ENCODE measurements at places on chromosomes 3 and 15.

DNA sequence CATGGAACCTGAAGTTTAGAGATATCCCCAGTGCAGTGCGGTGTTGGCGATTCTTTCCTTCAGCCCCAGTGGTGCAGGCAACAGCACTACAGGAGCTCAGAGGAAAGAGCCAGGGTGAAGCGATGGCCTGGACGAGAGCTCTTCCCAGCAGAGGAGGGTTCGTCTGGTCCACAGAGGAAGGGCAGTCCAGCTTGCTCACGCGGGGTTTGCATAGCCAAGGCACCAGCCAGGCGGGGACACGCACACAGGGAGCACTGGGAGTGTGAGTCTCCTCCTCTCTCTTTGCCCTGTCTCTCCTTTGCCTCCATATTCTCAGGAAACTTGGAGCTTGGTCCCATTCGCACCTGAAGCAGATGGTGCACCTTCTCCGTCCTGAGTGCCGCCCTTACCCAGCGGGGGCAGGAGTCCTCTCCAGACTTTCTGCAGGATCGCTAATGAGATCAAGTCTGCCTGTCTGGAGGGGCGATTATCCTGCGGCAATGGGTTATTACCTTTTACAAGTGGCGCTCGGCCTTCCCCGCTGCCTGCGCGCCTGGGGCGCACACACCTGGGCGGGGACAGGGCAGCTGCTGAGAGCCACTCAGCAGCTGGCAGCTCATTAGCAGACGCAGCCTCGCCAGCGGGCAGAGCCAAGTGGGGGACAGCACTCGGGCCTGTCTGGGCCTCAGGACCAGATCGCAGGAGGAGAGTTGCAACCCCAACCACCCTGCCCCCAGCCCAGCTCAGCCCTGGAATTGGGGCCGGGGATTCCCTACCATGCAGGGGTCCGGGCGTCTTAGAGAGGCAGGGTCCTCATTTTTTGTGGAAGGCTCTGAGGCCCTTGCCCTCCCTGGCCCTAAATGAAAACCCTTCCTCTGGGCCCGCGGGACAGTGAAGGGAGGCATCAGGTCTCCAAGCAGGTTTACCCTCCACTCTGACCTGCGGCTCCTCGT lies 119.0 kb upstream of the MEF2A start:
- DNase-seq: no peak

- DNase-seq: peak; percentile 55
Measured at GRCh38 chr3:114122027-114122709, 56.7 kb downstream of the DRD3 start.

DNA sequence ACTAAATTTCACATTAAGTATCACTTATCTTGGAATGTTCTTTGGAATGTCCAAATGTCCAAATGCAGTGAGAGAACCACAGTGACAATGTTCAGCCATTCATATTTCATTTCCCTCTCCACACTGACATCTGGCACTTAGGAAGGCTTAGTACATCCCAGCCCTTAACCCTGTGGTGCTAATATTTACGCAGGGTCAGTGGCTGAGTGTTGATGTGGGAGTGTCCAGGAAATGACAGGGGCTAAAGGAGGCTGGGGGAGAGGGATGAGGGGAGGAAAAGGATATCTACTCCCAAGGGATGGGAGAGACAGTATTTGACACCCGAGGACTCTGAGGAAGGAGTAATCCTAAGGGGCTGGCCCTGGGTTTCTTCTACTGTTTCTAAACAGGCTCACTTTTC lies 14.1 kb upstream of the CCR4 start:
- DNase-seq: no peak

DNA sequence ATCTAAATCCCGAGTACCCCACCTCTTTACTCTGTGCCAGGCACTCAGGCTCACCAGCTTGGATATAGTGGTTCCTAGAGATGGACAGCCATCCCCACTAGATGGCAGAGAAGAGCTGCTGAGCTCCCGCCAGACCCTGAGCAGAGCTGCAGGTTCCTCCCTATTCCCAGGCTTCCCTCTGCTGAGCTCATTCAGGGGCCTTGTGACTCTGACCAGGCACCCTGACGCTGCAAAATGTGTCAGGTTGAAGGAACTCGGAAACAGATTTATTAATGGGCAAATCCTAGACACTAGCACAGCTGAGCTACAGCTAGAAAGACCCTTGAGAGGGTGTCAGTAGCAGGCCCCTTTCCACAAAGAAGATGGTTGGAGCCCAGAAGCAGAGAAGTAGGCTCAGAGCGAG lies 38.2 kb upstream of the RHO start:
- peak; percentile 84 for DNase-seq

DNA sequence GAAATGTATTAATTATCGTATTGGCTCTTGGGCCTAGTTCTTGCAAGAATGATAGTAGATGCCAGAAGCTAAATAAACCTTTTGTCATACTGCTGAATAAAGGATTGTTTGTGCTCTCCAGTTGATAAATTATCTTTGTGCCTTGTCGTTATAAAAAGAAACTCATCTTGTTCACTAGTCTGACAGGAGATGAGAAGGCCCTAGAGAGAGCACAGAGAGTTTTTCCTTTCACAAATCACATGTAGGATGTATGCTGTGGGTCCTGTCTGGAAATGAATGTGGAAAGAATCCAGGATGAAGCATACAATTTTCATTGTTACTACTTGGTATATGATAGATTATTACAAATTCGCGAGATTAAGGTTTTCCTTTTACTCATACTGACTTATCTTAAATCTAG lies 113.0 kb downstream of the NLGN1 start:
- no peak for DNase-seq

DNA sequence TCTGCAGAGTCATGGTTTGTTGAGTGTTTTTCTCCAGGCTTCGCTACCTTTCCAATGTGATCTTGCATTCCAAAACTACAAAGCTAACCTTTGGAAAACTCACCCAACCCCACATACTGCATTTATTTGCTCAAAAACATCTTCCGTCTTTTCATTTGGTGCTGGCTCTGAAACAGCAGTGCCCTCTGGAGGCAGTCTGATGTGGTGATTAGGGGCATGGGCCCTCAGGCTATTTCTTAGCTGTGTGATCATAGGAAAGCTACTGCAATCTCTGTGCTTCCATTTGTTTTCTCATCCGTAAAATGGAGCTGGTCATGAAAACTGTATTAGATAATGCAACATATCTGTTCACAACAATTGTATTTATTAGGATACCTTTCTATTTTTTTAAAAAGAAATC lies 47.0 kb downstream of the MTHFS start:
- peak; percentile 53 for DNase-seq

DNA sequence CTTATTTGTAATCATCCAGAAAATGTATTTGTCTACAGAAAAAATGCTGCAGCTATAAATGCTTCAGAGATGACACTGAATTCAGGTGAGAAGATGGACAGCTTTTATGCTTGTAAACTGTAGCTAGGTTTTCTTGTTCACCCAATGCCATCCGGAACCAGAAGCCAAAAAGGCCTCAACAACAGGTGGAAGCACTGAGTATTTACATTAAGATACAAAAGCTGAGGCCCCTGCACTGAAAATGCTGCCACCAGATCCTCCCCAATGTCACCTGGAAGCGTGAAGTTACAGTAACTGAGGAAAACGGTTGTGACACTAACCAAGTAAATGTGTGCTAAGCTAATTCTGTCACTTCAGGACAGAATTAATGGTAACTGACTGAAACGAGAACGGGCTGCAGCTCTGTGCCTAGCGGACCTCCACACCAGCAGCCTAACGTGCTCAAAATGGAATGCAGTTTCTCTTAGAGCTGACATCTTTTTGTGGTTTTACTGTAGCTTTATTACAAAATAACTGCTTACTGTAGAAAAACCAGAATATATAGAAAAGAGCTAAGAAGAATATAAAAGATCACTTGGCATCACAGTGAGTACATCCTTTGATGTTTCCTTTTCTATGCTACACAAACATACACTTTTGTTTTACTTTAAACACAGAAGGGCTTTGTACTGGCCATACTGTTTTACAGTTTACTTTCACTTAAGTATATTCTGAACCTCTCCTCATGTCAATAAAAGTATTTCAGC lies 7.6 kb downstream of the CHSY1 start:
- peak; percentile 55 for DNase-seq

- DNase-seq: no peak
Measured at GRCh38 chr15:39998511-39999077, 40.4 kb downstream of the SRP14 start.

DNA sequence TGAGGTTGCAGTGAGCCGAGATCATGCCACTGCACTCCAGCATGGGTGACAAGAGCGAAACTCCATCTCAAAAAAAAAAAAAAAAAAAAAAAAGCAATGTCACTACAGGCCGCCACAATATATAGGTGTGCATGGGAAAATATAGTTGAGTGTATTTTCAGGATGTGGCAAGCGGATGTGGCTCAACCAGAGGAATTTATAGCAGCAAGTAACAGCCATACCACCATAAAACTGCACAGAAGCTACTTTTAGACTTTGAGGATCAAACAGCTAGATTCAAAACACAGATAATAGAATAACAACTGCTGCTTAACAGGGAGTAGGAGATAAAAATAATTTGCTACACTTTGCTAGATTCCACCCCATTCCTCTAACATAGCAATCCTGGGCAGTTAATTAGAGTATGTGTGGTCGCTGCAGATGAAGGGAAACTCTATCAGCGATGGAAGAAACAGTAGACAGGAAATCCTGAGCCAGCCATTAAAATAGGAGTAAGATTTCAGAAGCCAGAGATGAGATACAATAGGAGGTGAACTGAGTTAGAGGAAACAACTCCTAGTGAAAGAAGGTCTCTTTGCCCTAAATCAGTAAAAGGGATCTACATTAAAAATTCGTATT lies 318.7 kb upstream of the STT3B start:
- no peak for DNase-seq

- DNase-seq: peak; percentile 12
Measured at GRCh38 chr3:78633626-78634025, 1134.2 kb downstream of the ROBO1 start.

- DNase-seq: no peak
Measured at GRCh38 chr3:21441821-21442220, 309.2 kb downstream of the ZNF385D start.

Measured in fibroblast of skin of right biceps (primary cell).